ENCODE measurements at places on chromosomes 5 and 9.

DNA sequence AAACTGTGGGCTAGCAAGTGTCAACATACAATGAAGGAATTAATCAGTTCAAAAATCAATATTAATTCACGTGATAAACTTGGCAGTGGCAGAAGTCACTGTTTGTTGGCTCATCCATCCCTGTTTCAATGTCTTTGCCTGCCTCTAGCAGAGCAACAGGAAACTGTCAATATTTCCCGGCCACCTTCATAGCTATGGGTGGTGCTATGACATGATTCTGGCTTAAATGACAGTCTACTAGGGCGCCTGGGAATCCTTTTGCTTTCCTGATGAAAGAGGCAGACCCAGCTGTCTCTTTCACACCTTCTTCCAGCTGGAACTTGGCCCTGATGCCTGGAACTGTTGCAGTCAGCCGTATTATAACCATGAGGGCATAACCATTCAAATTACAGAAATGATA is 72.1 kb upstream of the DNAH5 start:
- no peak for DNase-seq

- DNase-seq, result no peak
Observed at GRCh38 chr5:176533390-176533789, 3.8 kb downstream of the RNF44 start.

DNA sequence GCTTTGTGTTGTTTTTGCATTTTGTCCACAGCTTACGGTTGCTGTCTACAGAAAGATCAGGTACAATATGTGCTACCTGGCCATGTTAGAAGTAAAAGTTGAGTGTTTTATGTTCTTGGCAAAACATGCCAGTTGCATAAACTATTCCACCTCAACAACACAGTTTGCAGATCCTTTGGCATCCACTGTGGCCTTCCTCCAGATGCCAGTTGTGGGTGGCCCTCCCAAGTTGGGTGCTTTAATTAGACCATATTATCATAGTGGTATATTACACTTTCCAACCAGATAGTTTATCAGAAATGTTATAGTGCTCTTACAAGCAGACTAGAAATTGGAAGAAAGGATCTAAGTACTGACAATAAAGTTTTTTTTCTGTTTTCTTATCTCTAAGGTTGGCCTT is 386.9 kb upstream of the KCNN2 start:
- DNase-seq, result no peak

- no peak for DNase-seq
Observed at GRCh38 chr5:50445296-50445949, 4.3 kb upstream of the EMB start.

DNA sequence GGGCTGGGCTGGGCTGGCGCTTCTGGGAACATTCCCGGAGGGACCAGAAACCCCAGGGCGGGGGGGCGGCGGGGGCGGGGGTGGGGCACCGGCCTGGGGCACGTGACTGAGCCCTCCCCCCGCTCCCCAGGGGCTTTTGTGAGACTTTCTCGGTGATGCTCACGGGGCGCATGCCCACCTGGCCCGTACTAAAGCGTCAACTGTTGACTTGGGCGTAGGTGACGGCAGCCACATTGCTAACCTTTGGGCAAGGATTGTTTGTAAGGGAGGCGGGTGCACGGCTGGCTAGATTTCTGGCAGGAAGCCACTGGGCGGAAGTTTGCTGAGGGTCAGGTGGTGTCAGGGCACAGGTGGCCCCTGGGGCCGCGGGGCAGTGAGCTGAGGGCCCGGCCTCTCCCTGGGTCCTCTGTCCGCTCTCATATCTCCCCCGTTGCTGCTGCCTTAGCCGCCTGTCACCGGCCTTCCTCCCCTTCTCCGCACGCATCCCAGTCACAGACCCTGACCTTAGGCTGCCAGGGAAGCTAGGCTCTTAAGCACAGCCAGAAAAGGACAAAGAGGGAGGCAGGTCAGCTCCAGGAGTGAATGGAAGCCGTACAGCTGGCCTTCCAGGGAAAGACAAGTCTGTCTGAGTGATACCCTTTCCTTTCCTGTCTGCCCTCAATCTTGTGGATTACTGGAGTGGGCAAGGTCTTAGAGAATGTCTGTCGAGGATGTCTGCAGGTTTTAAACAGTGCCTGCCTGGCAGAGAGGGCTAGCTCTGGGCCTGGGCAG is 812 bp downstream of the CACFD1 start:
- DNase-seq, result no peak

- no peak for DNase-seq
Observed at GRCh38 chr9:7111413-7111812, 353.6 kb downstream of the KDM4C start.

GRCh38 chr9:75599126-75599525 is 291.3 kb upstream of the PCSK5 start:
- no peak for DNase-seq

DNA sequence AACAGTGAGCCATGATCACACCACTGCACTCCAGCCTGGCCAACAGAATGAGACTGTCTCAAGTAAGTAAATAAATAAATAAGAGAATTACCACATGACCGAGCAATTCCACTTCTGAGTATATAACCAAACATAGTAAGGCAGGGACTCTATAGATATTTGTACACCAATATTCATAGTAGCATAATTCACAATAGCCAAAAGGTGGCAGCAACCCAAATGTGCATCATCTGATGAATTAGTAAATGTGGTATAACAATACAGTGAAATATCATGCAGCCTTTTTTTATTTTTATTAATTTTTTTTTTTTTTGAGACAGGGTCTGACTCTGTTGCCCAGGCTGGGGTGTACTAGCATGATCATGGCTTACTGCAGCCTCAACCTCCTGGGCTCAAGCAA is 33.1 kb downstream of the ALDH7A1 start:
- DNase-seq, result no peak

GRCh38 chr9:121652021-121652837 is 795 bp downstream of the DAB2IP start:
- no peak for DNase-seq

- no peak for DNase-seq
Observed at GRCh38 chr5:120153551-120153950, 310.5 kb upstream of the PRR16 start.

DNA sequence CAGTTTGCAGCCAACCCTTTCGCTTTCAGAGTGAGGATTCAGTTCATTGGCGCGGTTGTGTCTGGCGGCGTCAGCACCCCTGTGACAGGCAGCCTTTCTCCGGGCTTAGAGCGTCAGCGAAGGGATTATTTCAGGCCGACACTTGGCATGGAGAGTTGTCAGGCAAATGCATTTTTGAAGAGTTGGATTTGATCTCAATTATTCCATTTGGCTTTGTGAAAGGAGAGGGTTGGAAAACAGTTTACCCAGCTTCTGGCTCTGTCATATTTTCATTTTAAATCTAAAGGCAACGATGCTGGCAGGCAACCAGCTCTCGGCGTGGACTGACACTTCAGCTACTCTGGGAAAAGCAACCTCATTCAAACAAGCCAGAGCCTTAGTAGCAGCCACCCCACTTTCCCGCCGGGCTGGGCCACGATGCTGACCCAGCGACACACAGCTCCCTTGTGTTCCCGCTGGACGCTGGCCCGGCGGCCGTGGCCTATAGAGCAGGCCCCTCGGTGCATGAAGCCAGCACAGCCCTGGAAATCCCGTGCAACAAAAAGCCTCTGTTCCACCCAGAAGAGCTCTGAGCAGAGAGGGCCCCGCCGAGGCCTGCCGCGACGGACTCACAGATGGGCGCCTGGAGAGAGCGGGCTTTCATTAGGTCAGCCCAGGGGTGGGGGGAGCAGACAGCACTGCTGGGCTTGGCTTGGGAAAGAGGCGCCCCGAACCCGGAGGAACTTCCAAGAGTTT is 28.9 kb upstream of the LPCAT1 start:
- no peak for DNase-seq

GRCh38 chr9:128102861-128103588 is 24.5 kb downstream of the PTGES2 start:
- no peak for DNase-seq

DNA sequence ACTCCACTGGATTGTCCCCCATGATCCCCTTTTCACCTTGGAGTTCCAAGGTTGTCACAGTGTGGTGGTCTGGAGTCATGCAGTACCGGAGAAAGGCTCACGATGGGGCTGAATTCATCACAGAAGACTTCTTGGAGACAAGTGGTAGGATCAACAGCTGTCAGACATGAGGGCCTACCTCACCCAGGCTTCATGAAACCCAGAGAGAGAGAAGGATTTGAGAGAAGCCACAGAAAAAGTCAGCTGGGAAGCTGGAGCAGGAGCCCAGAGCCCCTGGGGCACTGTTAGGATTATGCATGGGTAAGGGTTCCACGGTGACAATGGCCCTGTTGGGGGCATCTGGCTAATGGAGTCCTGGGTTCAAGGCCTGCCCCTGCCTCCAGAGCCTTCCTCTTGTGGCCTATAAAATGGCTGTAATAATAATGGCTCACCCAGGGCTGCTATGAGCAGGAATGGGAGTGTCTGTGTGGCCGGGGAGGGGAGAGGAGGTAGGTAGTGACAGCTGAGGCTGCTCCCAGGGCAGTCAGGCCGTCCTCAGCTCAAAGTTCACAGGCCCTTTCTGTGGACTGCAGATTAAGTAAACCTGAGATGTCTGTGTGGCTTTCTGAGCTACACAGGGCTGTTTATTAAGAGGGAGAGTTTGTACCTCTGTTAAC is 910 bp downstream of the TRIM14 start:
- peak; percentile 39 for DNase-seq

DNA sequence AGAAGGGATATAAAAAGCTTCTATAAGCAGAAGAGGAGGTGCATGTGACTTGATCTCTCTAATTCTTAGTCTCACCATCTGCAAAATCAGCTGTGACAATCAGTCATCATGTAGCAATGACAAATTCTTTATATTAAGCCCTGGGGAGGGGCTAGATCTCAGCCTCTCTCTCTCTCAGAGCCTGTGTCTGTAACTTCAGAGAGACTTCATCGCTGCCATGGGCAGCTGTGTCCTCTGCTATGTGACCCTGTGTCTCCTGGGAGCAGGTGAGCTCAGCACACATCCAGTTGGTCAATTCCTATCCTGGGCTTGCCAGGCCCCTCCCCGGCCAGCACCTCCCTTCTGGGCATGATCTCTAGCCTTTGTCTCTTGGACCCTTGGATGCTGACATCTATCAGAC is 109.6 kb downstream of the ANKRD18B start:
- no peak for DNase-seq

- DNase-seq, result no peak
Observed at GRCh38 chr5:142870532-142871362, 100.6 kb downstream of the ARHGAP26 start.

GRCh38 chr5:109454731-109455505 is 45.1 kb upstream of the PJA2 start:
- DNase-seq, result no peak

DNA sequence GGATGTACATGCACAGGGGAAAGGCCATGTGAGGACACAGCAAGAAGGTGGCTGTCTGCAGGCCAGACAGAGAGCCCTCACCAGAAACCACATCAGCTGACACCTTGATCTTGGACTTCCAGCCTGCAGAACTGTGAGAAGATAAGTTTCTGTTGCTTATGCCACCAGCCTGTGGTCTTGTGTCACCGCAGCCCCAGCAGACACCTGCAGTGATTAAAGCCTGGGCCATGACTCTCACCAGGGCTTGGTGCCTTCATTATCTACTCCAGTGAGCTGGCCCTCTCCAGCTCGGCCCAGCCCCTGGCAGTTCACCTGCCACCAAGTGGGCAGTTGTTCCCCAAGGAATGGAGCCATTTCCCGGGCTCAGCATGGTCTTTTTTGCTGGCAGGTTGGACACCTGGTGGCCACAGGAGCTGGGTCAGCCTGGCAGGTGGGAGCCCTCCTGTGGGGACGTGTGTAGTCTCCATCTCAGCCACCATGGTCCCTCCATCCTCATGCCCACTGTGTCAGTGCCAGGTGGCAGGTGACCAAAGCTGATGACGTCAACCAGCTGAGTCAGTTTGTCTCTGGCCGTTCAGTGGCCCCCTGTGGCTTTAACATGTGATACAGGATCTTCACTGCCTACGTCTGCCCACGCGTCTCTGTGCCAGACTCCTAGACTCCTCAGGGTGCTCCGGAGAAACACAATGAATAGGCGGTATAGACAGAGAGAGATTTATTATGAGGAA is 99.9 kb upstream of the PPP1R26 start:
- DNase-seq, result no peak

DNA sequence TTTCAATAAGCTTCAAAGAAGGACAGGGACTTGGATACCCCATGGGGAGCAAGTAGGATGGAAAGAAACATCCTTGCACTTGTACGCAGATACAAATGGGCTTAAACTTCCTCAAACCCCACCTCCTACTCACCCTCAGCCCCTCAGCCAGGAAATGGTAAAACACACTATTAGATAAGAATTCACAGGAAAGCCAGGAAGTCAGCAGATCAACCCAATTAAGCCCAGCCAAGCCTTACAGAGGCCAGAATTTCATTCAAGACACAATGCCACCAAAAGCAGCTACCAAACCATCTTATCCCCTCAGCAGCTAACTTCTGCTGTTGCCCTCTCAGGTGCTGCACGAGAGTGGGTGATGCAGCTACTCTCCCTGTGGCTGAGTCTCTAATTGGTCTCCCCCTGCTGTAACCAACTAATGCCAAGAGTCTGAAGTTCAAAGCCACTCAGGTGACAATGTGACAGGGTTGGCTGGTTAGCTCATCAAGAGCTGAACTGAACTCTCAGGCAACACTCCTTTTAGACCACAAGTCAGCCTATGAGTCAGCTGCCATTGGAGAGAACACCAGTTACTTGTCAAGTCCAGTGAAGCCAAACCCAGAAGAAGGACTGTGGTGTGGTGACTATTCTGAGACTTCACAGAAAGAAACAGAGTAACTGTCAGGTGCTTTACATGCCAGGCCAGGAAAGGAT is 201.9 kb downstream of the ZNF608 start:
- DNase-seq, result no peak

DNA sequence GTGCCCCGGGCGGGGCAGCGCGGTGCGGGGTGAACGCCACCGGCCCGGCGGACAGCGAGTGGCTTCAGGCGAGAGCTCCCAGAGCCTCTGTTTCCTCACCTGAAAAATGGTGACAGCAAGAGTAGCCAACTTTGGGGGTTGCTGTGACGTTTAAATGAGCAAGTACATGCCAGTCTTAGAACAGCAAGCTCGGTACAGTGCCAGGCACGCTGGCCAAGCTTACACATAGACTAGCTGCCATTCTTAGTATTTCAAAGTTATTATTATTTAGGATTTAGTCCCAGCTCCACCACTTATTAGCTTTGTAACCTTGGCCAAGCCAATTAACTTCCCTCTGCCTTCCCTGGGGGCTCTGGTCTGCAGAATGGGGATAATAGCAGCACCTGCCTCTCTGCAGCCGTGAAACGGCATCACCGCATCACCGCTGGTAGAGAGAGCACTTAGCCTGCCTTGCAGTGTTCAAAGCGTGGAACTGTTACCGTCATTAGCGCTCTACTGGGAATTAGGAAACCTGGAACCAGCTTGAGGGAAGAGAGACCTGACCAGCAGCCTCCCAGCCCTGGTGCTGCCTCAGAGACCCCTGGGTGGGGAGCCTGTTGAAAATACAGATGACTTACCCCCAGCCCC is at the start of gene C9orf50:
Gene C9orf50 (minus strand): TSS at position 433 of the 627 bp plus-strand sequence. CDS start 527 bp downstream, outside the sequence.
- no peak for DNase-seq

DNA sequence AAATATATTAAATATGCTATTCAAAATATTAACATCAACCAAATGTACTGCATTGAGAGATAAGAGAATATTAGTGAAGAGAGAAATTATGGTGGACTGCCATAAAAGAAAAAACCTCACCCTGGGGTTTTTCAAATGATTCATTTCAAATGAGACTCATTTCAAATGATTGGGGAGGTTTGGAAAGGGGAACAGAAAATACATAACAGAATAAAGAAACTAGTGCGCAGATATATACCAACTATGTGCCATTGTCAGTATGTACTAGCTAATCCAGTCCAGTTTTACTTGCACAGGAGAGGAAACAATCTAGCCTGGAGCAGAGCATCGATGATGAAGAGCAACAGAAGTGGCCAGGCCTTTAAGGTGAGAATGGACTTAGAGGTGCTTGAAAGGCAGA is 651.6 kb upstream of the RORB start:
- no peak for DNase-seq
